Mesenteric fat pad (tissue), 1 donor: ENCODE measurements at places on chromosomes 12 and 14. TPM values are rescaled to one million over a fixed set of nuclear protein-coding genes. Genes with fewer than 3 reads are reported as not detected.

The RPGRIP1 gene
- 0.80 TPM for total RNA-seq

The ADGRD1 gene
- 28.5 TPM for total RNA-seq

DNA sequence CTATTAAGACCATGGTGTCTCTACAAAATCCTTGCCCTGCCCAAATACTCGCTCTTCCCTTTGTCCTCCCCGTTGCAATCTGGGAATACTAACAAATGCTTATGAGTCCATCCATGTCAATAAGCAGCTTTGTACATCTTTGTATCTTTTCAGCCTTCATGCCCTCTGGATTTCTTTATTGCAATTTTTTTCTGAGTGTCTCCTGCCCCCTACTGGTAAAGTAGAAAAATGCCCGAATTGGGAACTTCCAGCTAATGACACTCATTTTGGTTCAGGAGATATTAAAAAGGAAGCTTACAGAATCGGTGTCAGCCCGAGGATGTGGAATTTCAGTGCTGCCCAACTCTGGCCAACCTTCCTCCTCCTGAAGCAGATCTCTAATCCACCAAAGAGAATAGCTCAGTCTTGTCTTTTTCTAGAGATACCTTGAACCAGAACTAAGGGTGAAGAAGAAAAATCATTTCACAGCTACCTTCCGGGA is 46.0 kb downstream of the SH2B3 start:
- no peak for DNase-seq

DNA sequence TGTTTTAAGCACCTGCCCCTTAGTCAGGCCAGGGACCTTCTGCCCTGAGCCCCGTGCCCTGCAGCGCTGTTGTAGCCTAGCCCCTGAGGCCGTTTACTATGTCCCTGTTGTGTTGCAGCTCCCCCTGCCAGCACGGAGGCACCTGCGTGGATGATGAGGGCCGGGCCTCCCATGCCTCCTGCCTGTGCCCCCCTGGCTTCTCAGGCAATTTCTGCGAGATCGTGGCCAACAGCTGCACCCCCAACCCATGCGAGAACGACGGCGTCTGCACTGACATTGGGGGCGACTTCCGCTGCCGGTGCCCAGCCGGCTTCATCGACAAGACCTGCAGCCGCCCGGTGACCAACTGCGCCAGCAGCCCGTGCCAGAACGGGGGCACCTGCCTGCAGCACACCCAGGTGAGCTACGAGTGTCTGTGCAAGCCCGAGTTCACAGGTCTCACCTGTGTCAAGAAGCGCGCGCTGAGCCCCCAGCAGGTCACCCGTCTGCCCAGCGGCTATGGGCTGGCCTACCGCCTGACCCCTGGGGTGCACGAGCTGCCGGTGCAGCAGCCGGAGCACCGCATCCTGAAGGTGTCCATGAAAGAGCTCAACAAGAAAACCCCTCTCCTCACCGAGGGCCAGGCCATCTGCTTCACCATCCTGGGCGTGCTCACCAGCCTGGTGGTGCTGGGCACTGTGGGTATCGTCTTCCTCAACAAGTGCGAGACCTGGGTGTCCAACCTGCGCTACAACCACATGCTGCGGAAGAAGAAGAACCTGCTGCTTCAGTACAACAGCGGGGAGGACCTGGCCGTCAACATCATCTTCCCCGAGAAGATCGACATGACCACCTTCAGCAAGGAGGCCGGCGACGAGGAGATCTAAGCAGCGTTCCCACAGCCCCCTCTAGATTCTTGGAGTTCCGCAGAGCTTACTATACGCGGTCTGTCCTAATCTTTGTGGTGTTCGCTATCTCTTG is 7.6 kb downstream of the DLK1 start:
- DNase-seq = no peak

GRCh38 chr14:23933108-23933741 is 20.3 kb upstream of the DHRS4 start:
- DNase-seq = no peak

The FAIM2 gene
- 0.35 TPM for total RNA-seq

DNA sequence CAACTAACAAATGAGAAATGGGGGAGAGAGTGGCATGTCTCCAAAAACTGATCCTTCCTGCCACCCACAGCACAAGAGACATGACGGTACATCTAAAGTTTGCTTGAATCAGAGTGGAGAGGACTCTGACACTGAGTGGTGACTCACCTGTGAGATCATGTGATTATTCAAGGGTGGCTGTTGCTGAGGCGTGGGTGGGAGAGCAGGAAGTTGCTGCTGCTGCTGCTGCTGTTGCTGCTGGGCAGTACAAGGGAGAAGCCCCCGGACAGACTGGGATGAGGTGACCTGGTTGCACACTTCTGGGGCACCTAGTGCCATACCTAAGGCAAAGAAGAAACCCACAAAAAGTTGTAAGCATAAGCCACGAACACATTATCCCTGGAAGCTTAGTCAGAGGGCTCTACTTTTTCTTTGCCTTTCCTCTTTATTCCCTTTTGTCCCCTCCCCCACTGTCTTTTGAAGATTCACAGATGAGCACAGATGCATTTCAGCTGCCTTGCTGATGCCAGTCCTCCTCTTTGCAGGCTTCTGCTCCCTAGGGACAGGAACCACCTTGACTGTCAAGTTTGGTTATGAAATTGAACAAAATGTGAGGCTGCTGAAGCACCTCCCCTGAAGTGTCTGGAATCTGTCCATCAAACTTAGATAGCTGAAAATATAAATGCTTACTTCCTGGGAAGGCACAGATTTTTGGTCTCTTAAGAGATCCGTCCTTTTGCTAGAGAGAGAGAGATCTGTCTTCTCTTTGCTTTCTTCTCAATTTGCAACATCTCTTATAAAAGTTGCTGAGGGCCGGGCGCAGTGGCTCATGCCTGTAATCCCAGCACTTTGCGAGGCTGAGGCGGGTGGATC is 29.4 kb upstream of the STAC3 start:
- DNase-seq = no peak

The FICD gene
- total RNA-seq = 14.1 TPM

DNA sequence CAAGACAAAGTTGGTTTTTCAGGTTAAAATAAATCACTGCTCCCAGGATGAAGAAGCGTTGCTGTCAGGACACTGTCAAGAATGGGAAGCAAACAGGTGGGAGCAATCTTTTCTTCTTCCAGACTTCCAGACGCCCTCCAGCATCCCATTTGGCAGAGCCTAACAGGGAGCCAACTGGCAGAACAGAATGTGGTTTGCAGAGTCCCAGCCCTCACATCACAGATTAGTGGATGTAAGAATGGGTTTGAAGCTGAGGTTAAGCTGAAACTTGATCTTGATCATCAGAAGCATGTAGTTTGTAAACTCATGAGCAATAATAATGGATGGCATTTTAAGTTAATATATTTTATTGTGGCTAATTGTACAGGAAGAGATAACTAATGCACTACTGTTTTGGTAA is 636.4 kb downstream of the SLC6A15 start:
- no peak for DNase-seq

- DNase-seq = no peak
These were observed 315.5 kb downstream of the RMST start for GRCh38 chr12:97778111-97778510.

- no peak for DNase-seq
These were observed 12.3 kb downstream of the BRAP start for GRCh38 chr12:111673503-111673902.

DNA sequence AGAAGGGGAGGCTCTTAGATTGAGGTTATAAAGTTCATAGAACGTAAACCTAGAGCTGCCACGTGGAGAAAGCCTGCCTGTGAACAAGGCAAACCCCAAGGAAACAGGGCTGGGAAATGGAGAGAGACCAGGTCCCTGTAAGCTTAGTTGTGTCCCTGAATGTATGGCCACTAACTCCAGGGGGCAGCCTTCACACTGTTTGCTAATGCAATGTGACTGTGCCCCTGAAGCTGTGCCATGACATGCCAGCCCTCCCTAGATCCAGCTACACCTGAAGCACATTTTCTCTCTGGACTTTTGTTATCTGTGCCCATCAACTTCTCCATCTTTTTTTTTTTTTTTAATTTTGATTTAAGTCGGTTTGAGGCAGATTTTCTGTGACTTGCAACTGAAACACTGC is 60.6 kb upstream of the TMCC3 start:
- no peak for DNase-seq

The LRRK2 gene
- 16.3 TPM for total RNA-seq

The ANO4 gene
- total RNA-seq = 0.77 TPM

- DNase-seq = no peak
These were observed 220.6 kb upstream of the OR4E1 start for GRCh38 chr14:21894003-21894897.

The PDE3A gene
- 8.0 TPM for total RNA-seq

GRCh38 chr12:4742416-4742970 is 22.3 kb downstream of the GALNT8 start:
- DNase-seq = no peak

The LMNTD1 gene
- not detected for total RNA-seq

The C14orf39 gene
- total RNA-seq = 0.10 TPM

DNA sequence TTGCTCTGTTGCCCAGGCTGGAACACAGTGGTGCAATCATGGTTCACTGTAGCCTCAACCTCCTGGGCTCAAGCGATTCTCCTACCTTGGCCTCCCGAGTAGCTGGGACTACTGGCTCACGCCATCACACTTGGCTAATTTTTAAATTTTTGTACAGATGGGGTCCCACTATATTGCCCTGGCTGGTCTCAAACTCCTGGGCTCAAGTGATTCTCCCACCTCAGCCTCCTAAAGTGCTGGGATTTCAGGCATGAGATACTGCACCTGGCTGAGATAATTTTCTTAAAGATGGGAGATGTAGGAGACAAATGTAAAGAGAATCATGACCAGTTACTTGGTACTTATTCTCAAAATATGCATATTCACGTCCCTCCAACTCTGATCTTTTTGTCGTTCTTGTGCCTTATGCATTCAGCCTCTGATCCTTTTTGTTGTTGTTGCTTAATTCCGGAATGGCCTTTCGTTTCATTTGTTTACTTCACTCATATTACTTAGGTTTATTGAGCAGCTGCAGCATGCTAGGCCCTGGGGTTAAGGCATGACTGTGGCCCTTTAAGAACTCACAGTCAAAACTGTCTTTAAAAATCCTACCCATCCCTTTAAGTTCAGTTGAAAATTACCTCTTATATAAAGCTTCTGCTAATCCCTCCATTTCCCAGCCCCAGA is 8.9 kb downstream of the RBMS2 start:
- DNase-seq = no peak

DNA sequence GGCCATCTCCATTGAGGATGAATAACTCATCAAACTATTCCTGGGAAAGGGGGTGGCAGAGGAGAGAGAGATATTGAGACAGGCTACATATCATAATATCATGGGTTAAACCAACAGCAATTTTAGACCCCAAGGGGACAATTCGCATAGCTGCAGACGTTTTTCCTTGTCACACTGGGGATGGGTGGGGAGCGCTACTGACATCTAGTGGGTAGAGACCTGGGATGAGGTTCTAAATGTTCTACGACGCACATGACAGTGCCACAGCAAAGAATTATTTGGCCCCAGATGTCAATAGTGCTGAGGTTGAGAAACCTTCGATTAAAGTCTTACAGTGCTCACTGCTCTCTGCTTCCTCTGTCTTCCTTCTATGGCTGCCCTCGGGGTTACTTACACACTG is 425.6 kb downstream of the NRXN3 start:
- DNase-seq = no peak

The BCL2L14 gene
- not detected for total RNA-seq

The IL26 gene
- not detected for total RNA-seq

- no peak for DNase-seq
These were observed 8.5 kb downstream of the RDH16 start for GRCh38 chr12:56948881-56949280.

DNA sequence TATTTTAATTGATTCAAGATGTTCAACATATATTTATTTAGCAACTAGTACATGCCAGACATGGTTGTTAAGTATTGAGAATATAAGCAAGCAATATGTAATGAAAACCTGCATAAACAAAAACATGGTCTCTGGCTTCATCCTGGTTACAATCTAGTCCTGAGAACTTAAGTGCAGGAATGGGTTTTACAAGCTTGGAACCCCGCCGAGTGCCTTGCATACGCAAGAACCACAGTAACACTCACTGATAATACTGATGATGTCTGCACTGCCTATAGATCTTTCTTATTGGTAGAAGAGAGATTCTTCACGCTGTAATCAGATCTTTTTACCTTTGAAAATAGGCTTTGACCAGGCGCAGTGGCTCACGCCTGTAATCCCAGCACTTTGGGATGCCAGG is 22.9 kb upstream of the CALM1 start:
- DNase-seq = no peak

GRCh38 chr12:53739214-53740129 is 12.2 kb upstream of the CALCOCO1 start:
- no peak for DNase-seq

GRCh38 chr12:96314723-96315122 is 85.5 kb downstream of the CDK17 start:
- DNase-seq = no peak

- DNase-seq = no peak
These were observed 37.3 kb upstream of the MYL2 start for GRCh38 chr12:110957652-110958051.

- no peak for DNase-seq
These were observed 108.1 kb upstream of the ATXN7L3B start for GRCh38 chr12:74429535-74429934.

The SLC7A8 gene
- 33.4 TPM for total RNA-seq

DNA sequence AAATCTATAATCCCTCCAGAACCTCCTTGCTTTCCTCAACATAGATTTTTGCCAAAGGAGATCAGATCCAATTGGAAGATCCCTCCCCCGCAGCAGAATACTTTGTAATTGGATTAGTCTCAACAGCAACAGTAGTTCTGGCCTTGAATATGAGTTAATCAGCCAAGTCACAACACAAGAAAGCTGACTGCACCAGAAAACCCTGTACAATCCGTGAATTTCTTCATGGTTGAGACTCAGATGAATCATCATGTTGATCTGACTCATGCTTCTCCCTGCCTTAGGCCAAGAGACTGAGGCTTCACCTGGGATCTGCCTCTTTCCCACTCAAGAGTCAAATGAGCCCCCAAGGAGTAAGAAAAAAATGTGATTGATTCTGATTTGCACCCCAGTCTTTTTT is 3.0 kb upstream of the METTL17 start:
- no peak for DNase-seq

DNA sequence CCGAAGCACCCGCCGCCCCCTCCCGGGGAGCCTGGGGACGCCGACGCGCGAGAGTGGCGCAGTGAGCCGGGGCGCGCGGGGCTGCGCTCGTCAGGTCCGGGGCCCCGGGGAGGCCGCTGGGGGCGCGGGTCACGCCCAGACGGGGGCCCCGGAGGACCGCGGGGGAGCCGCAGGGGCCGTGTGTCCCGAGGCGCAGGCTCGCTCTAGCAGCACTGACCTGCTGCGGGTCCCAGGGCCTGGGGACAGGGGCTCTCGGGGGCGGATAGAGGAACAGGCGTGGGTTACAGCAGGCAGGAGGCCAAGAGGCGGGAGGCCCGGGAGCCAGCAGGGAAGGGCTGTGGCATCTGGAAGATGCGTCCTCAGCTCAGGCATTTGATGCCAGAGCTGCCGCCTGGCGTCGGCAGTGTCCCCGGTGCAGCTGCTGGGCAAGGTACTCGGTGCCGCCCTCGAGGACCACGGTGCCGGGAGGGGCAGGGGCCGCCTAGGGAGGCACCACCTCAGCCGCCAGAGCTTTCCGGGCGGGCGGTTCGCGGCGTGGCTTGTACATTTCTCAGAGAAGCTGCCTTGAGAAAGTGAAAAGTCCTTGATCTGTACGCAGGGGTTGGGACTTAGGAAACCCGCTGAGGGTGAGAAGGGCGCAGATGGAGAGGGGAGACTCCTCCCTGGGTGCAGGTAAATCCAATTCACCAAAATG is 1.2 kb downstream of the WNT5B start:
- DNase-seq = no peak

- no peak for DNase-seq
These were observed 120.2 kb downstream of the SLC16A7 start for GRCh38 chr12:59716043-59716442.

The ACSS3 gene
- 36.2 TPM for total RNA-seq

The AKAP6 gene
- total RNA-seq = 1.5 TPM
